NCI-H187 treated with DMSO at 0.1 percent for 48 hours (cell line): ENCODE measurements at places on chromosomes 3 and 15.

DNA sequence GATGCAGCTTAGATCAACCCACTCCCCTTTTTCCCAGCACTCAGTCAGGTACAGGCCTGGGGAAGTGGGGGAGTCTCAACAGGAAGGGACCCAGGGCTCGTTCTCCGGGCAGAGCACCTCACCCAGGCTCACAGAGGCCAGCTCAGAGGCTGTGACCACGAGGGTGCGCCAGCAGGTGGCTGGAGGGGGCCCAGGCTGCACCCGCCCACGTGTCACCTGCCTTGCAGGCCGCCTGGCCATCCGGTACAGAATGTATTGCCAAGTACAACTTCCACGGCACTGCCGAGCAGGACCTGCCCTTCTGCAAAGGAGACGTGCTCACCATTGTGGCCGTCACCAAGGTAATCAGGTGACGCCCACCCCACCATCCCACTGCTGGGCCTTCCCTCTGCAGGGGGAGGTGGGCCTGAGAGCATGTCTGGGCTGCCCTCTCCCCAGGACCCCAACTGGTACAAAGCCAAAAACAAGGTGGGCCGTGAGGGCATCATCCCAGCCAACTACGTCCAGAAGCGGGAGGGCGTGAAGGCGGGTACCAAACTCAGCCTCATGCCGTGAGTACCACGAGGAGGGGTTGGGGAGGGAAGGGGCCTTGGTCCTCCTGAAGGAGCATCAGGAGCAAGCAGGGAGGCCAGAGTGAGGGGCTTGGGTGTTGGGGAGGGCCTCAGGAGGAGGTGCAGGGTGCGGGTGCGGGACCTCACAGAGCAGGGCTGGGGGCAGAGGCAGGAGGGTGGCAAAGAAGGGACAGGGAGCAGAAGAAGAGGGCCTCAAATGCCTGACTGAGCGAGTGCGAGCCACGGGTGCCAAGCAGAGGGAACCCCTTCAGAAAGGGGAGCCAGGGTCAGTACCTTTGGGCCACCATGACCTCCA lies 14.0 kb upstream of the LMAN1L start:
- no peak for DNase-seq

- DNase-seq = no peak
Observed at GRCh38 chr15:89576417-89576773, 1.1 kb downstream of the TICRR start.

GRCh38 chr3:64805978-64806377 lies 118.2 kb upstream of the ADAMTS9 start:
- DNase-seq = no peak

- no peak for DNase-seq
Observed at GRCh38 chr3:179037351-179037750, 34.3 kb downstream of the ZMAT3 start.

GRCh38 chr15:44788748-44789147 lies 52.4 kb downstream of the TRIM69 start:
- DNase-seq = no peak
